T-cell (primary cell): ENCODE measurements at places on chromosomes 5 and 9. TPM values are rescaled to one million over a fixed set of nuclear protein-coding genes. Genes with fewer than 3 reads are reported as not detected.

Gene NR2F1
- not detected for total RNA-seq

Gene SMIM33
- total RNA-seq, result 0.19 TPM

GRCh38 chr5:171871711-171872110 lies 86.1 kb downstream of the SMIM23 start:
- H3K27me3 ChIP-seq, result no peaks in the 10 kb centered on the region
- peaks cover 82% of the 10 kb centered on the region for H3K36me3 ChIP-seq
- no peak for DNase-seq
- H3K4me1 ChIP-seq, result no peaks in the 10 kb centered on the region
- no peak overlapping the region for H3K4me3 ChIP-seq

- no peak for DNase-seq
- no peaks in the 10 kb centered on the region for H3K27me3 ChIP-seq
- no peaks in the 10 kb centered on the region for H3K36me3 ChIP-seq
- no peak overlapping the region for H3K27ac ChIP-seq
- H3K4me1 ChIP-seq, result peaks cover 3% of the 10 kb centered on the region
These were observed 162.6 kb upstream of the CDKN2B start for GRCh38 chr9:22171691-22172090.

Gene IL17B
- total RNA-seq, result not detected

GRCh38 chr5:180900178-180900577 lies 1.2 kb downstream of the BTNL8 start:
- no peak for DNase-seq
- no peak overlapping the region for H3K27ac ChIP-seq
- no peaks in the 10 kb centered on the region for H3K4me1 ChIP-seq
- no peaks in the 10 kb centered on the region for H3K27me3 ChIP-seq
- no peaks in the 10 kb centered on the region for H3K36me3 ChIP-seq

DNA sequence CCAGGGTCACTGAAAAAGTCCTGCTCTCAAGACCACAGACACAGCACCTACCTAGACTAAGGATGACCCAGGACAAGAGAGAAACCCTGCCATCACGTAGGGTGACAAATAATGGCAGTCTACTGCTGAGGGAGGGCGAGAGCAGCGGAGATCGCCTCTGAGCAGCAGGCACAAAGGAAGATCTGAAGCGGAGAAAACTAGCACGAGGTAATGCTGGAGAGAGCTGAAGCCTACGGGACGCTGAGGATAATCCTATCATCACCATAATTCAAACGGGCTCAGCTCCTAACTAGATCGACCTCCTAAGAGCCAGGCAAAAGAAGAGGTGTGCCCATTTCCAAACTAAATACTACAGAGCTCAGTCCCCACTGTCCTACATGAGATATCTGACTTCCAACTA lies 41.3 kb downstream of the FBXO10 start:
- DNase-seq, result no peak
- H3K36me3 ChIP-seq, result no peaks in the 10 kb centered on the region
- no peak overlapping the region for H3K27ac ChIP-seq
- H3K4me3 ChIP-seq, result no peak overlapping the region
- no peaks in the 10 kb centered on the region for H3K27me3 ChIP-seq
- no peaks in the 10 kb centered on the region for H3K4me1 ChIP-seq

Gene FOXD4
- total RNA-seq, result 0.35 TPM

GRCh38 chr9:110153431-110153830 lies 54.5 kb downstream of the C9orf152 start:
- peaks cover 34% of the 10 kb centered on the region for H3K4me1 ChIP-seq
- no peak for DNase-seq
- no peak overlapping the region for H3K27ac ChIP-seq
- no peaks in the 10 kb centered on the region for H3K27me3 ChIP-seq
- H3K36me3 ChIP-seq, result no peaks in the 10 kb centered on the region

DNA sequence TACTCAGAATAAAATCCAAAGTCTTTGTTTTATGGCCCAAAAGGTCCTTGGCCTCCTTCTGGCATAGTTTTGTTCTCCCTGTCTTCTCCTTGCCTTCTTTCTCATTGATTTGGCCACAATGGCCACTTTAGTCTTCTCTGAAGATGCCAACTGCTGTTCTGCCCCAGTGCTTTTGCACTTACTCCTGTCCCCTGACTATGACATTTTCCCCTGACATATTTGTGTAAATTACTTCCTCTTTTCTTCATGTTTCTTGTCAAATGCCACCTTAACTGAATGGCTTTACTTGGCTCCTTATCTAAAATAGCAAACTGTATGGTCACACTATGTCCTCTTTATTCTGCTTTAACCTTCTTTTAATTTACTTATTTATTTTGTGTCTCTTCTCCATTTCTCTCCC lies 484.7 kb upstream of the ARRDC3 start:
- H3K27me3 ChIP-seq, result no peaks in the 10 kb centered on the region
- DNase-seq, result no peak
- no peaks in the 10 kb centered on the region for H3K36me3 ChIP-seq
- no peak overlapping the region for H3K27ac ChIP-seq
- H3K4me1 ChIP-seq, result no peaks in the 10 kb centered on the region
- no peak overlapping the region for H3K4me3 ChIP-seq

- no peak overlapping the region for H3K27ac ChIP-seq
- no peaks in the 10 kb centered on the region for H3K4me1 ChIP-seq
- no peaks in the 10 kb centered on the region for H3K36me3 ChIP-seq
- DNase-seq, result no peak
These were observed 133.6 kb upstream of the CDH6 start for GRCh38 chr5:31059889-31060288.

DNA sequence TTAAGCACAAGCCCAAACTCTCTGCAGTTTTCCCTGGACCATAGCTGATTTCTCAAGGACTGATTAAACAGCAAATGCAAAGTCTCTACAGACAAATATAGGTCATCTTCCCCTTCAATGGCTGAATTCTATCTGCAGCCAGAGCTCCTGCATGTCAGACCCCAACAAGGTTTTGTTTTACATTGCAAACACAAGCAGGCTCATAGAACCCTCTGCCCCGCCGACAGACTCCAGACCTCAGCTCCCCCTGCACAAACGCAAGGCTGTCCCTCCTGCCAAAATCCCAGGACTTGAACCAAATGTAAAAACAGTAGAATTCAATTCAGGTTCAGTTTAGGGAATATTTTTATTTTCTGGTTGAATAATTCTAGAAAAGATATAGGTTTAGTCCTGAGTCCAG lies 526.7 kb upstream of the TRPC7 start:
- H3K27ac ChIP-seq, result no peak overlapping the region
- H3K27me3 ChIP-seq, result peaks cover 2% of the 10 kb centered on the region
- H3K36me3 ChIP-seq, result no peaks in the 10 kb centered on the region
- no peak overlapping the region for H3K4me3 ChIP-seq

DNA sequence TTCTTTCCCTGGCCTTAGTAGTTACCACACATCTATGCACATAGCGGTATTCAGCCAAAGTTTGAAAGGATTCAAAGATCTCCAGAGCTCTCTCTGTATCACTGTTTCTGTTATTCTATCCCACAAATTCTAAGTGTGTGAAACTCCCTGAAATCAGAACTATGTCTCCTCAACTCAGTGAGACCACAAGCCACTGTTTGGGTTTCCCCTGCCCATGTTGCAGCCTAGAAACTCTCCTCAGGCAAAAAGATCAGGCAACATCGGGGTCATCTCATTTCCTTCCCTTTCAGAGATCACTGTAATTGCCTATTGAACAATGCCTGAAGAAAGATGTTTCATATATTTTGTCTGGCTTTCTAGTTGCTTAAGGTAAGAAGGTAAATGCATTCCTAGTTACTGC lies 135.6 kb downstream of the TMC1 start:
- H3K4me3 ChIP-seq, result no peak overlapping the region
- H3K27me3 ChIP-seq, result peaks cover 2% of the 10 kb centered on the region
- no peak overlapping the region for H3K27ac ChIP-seq
- no peaks in the 10 kb centered on the region for H3K36me3 ChIP-seq
- no peaks in the 10 kb centered on the region for H3K4me1 ChIP-seq
- no peak for DNase-seq

GRCh38 chr5:38651806-38652205 lies 95.4 kb upstream of the LIFR start:
- no peak overlapping the region for H3K4me3 ChIP-seq
- H3K27me3 ChIP-seq, result peaks cover 2% of the 10 kb centered on the region
- H3K4me1 ChIP-seq, result no peaks in the 10 kb centered on the region
- H3K36me3 ChIP-seq, result no peaks in the 10 kb centered on the region
- DNase-seq, result no peak

DNA sequence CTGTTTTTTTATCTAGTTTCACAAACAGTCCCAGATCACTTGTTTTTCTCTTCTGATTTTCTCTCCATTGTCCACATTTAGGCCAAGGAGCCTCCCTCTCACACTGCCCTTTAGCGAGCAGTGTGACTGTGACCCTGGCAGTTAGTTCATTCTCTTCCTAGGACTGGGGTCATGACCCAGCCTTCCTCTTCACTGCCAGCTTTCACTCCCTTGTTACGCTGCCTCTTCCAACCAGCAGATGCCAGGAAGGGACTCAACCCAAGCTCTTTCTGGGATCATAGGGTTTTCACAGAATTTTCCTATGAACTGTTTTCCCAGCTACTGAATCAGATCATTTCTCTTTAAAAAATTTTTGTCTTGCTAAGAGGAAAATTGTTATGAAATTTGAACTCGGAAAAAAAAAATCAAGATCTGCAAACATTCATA lies 70.9 kb downstream of the LMNB1 start:
- H3K27ac ChIP-seq, result no peak overlapping the region
- peaks cover 36% of the 10 kb centered on the region for H3K4me1 ChIP-seq
- no peaks in the 10 kb centered on the region for H3K27me3 ChIP-seq
- H3K4me3 ChIP-seq, result no peak overlapping the region

- H3K4me1 ChIP-seq, result no peaks in the 10 kb centered on the region
- no peak overlapping the region for H3K4me3 ChIP-seq
These were observed 107.9 kb downstream of the INVS start for GRCh38 chr9:100206899-100207298.
